ENCODE measurements at places on chromosomes 4 and X.

GRCh38 chrX:43968359-43968781, 4.8 kb downstream of the NDP start:
- DNase-seq: no peak

DNA sequence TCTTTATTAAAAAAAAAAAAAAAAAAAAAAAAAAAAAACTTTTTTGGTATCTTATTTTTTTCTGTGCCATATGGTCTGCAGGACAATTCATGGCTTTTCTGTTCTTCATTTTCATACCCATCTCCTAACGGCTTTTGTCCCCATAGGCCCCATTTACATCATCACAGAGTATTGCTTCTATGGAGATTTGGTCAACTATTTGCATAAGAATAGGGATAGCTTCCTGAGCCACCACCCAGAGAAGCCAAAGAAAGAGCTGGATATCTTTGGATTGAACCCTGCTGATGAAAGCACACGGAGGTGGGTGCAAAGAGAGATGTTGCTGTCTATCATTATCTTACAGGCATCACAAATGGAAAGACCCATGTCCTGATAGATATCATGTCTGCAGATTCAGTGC, 49.1 kb downstream of the PDGFRA start:
- DNase-seq: no peak

GRCh38 chrX:153702336-153703035, 14.8 kb downstream of the SLC6A8 start:
- no peak for DNase-seq

- DNase-seq: no peak
These were observed 83.9 kb downstream of the MTNR1A start for GRCh38 chr4:186471441-186471840.

DNA sequence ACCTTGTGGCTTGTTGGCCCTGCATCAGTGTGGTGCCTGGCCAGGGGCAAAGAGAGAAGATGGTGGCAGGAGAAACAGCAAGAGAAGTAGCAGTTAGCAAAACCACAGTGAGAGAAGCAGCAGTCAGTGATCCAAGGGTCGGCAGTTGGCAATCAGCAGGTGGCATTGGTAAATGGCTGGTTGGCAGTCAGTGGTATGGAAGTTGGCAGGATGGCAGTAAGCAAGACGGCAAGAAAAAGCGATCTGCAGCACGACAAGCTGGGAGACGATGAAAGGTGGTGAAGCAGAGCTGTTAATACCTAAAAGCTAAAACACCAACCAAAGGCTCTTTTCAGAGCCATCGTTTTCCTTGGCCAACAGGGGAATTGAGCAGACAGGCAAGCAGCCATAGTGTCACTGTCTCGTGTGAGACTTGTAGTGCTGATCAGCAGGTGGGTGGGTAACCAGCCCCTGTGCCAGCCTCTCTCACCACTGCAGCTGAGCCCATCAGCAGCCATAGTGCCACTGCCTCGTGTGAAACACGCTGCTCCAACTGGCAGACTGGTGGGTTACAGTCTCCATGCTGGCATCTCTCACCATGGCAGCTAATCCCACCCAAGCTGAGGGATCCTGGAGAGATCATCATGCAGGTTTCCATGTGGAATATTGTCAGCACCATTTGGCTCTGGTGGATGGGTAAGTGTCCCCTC, 2078.4 kb downstream of the PCDH7 start:
- no peak for DNase-seq

DNA sequence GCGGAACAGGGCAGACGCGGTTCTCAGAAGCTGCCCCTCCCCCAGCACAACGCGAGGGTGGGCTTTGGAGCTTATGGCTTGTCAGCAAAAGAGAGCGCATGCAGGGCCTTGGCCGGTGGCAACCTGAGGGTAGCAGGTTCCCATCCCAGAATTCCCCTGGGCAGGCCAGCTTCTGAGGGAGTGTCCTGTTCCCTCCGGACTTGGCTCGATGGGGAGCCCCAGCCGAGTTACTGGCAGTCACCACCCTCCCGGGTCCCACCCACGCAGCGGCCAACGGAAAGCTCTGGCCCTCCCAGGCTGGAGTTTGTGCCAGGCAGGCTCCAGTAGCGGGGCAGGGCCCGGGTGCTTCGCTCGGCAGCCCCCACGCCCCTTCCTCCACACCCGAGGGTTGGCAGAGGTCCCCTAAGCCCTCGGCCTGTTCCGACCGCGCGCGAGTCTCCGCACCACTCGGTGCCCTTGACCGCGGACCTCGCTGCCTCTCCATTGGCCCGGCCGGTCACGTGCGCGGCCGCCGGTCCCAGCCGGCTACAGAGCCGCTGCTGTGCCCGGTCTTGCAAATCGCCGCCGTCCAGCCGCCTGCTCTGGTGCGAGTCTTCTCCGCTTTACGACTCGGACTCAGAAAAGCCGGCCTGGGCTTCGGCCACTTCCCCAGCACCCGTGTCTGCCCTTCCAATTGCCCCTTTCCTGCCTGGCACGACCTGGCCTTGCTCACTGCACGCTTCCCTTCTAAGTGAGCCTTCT, 20.9 kb upstream of the MTM1 start:
- DNase-seq: peak; percentile 28

Data from fibroblast of skin of back (primary cell).